ENCODE measurements at places on chromosomes 1 and 21. TPM values are rescaled to one million over a fixed set of nuclear protein-coding genes. Genes with fewer than 3 reads are reported as not detected.

DNA sequence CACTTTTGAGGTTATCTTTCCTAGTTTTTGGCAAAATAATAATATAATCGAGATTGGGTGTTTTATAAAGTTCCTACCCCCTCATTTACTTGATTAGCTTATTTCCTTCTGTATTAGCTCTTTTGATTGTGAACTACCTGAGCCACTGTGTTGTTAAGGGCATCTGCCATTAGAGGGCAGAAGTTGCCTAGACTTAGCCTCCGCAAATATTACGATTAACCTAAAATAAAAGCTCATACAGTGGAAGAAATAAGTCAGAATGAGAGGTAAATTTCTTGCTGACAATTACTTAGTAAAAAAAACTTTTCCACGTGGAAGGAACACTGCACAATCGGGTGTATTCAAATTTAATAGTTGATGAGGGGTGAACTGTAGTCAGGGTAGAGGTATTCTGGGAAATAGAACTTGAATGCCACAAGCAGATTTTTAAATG lies 2.3 kb downstream of the H3-3A start:
- no peak for DNase-seq

- DNase-seq = no peak
Measured at GRCh38 chr1:176551146-176551545, 88.2 kb downstream of the PAPPA2 start.

AADACL3 gene
- not detected for total RNA-seq

DNA sequence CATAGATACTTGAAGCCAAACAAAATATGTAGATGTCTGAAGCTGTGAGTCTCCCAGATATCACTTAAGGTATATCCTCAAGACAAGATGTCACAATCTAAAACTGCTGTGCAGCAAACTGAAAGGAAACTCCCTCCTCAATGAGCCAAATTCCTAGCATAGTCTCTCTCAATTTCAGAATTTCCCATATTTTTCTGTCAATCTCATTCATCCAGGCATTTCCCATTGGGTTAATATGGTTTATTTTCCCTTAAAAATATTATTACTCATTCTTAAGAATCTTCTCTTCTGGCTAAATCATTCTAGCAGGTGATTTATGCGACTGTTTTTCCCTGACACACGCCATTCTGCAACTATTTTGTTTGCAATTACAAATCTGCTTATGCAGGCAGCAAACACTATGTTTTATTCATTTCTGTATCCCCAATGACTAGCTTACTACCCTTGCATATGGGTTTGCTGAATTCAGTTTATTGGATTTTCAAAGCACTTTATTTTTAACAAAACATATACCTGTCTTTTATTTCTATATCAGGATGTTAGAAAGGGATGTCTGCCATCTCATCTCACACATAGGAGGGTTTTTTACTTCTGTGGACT lies 69.9 kb downstream of the TNFSF4 start:
- no peak for DNase-seq

GRCh38 chr1:14768582-14769304 lies 170.3 kb downstream of the KAZN start:
- no peak for DNase-seq

UBL4B gene
- total RNA-seq = not detected

DNA sequence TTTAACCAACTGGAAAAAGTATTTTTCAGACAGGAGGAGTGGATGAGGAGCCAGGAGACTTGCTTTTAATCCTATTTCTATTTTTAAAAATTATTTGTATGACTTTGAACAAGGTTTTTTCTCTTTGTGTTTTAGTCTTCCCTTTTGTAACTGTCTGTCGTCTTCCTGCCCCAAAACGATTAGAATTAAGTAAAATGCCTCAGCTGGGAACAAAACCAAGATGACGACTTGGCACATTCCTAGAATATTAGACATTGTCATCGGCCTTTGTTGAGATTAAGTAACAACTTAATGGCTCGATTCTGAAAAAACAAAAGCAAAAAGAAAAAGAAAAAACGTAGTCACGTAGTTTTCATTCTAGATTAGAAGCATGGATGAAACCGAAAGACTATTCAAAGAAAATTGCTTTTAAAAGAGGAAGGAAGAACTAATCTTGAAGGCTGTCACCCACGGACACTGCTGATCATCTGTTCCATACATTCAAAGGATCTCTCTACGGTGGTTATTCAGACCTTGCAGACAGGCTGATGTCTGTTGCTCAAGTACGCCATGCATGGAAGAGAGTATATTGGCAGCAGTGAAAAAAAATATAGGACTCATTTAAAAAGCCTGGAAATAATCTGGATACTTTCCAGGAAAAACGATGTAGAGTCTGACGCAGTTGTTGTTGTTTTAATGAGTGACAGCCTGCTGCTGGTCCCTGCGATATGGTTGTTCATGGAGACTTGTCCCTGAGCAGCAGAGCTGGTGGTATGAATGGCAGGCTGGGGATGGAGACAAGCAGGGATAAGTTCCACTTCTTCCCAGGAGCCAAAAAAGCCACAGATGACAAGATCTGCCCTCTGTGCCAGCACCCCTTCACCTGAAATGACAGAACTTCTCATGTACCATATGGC lies 16.8 kb downstream of the GNG4 start:
- no peak for DNase-seq

DNA sequence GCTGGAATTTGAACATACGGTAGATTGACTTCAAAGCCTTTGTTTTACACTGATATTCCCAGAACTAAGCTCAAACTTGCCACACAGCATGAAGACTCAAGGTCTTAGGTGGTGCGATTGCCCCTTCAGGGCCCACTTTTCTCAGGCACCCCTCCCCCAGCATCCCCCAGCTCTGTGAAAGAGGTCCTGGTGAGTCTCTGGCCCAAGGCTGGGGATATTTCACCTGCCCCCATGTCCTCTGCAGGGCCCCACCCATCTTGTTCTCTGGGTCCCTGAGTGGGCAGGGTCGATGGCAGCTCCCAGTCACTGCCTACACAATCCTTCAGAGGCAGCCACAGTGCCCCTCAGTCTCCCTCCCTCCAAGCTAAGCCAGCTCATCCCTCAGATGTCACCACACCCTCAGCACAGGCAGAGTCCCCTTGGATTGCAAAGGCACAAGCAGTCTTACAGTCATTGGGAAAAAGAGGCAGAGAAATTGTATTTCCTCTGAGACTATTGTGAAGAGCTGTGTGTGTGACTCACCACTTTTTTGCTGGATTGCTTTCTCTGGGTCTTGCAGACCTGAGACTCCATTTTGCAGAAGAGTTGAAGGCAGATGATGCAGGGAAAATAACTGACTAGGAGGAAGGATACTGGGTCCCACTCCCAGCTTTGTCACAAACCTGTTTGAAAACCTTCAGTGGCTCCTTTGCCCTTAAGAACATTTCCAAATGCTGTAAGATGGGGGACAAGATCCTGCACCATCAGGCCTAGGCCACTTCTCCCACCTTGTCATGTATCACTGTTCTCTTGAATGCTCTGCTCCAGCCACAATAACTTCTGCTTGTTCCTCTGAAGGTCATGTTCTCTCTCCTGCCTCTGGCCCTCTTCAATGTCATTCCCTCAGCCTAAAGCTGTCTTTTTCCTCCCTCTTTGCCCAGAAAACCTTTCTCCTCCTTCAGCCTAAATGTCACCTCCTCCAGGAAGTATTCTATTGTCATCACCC lies 119.1 kb upstream of the GRIK3 start:
- no peak for DNase-seq

Data from activated T-cell treated with anti-CD3 and anti-CD28 coated beads, Interleukin-2, amount 50 U/mL, for 72 hours (primary cell).